ENCODE measurements at places on chromosomes 12 and 14. TPM values are rescaled to one million over a fixed set of nuclear protein-coding genes. Genes with fewer than 3 reads are reported as not detected.

- DNase-seq = no peak
These were observed 26.5 kb downstream of the NTF3 start for GRCh38 chr12:5458229-5459050.

- DNase-seq = no peak
These were observed 1.4 kb downstream of the JPH4 start for GRCh38 chr14:23577004-23577681.

DNA sequence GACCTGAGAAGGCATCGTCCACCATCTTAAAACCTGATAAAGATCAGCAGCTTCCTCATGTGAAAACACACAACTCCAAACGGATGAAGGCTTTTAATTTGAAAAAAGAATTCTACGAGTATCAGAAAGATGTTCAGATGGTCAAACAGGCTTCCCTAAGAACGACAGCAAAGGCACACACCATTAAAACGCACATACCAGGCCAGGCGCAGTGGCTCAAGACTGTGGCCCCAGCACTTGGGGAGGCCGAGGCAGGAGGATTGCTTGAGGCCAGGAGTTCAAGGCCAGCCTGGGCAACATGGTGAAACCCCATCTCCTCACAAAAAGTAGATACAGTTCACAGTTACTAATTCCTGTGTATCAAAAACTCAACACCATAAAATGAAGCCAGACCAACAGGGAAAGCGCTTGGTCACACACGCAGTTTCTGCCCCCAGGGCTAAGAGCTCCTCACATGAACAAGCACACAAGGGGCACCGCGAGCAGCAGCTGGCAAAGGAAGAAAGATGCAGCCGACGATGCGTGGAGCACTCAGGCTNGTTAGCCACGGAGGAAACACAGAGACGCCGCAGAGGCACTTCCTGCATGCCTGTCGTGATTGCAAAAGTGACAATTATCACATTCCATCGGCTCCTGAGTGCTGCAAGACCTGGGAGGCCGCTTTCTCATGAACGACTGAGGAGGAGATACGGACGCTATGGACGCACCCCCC, 78.0 kb downstream of the NOC4L start:
- peak; percentile 31 for DNase-seq

- DNase-seq = no peak
These were observed 97.7 kb downstream of the PPM1A start for GRCh38 chr14:60346706-60347105.

Gene NUAK1
- polyA plus RNA-seq = 8.9 TPM

GRCh38 chr12:95204141-95204866, 13.0 kb downstream of the FGD6 start:
- DNase-seq = no peak

DNA sequence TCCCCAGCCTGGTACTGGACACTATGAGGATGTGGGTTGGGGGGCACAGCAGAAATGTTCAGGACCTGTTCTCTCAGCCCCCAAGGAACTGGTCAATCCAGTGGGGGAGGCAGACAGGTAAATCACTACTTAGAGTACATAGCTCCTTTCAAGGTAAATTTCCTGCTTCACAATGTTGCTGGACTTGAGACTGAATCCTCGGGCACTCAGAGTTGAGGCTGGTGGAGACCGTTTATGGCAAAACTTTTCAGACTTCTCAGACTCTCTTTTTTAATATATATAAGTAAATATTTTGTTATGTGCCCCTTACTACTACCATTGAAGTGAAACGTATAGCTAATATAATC, 483 bp upstream of the SERPINA10 start:
- DNase-seq = no peak

DNA sequence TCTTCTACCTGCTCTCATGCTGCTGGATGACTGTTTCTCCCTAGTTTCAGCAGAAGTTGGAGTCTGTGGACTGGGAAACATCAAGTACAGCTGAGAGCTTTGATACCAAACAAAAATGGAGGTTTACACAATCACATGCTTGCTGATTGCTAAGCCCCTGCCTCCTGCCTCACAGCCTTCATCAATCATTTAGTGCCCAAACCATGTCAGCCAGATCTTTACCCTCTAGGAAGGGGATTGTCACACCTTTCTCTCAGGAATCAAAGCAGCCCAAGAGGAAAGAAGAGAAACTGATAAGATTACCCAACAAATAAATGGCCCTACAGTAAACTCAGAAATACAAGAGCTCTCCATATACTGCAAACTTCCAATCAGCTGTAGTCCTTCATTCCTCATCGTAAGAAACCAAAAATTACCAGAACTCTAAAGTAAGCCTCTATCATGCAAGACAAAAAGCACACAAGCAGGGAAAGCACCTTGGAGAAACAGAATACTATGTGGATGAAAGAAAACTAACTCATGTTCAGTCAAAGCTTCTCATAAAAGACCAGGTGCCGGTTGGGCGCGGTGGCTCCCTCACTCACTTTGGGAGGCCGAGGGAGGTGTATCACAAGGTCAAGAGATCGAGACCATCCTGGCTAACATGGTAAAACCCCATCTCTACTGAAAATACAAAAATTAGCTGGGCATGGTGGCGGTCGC, 63.6 kb upstream of the RESF1 start:
- no peak for DNase-seq

- no peak for DNase-seq
These were observed 20.2 kb downstream of the EVL start for GRCh38 chr14:100085462-100085861.

DNA sequence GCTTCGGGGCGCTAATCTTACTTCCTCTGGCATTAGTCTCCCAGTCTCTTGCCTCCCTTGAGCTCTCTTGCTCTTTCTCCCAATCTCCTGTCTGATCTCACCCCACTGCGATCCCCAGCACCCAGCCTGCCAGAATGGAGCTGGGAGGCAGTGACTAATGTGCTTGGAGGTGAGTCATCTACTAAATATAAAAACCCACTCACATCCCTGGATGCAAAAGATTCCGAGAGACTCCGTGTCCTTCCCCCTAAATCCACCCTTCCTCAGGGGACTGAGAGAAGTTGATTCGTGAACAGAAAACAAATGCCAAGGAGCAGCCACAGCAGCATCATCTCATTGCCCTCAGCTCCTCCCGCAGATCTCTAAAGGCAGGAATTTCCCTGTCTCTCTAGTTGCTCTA, 45.7 kb upstream of the KCNA5 start:
- no peak for DNase-seq

Gene GUCY2C
- polyA plus RNA-seq = 0.58 TPM

- DNase-seq = no peak
These were observed 23.5 kb downstream of the FGF23 start for GRCh38 chr12:4356041-4356327.

DNA sequence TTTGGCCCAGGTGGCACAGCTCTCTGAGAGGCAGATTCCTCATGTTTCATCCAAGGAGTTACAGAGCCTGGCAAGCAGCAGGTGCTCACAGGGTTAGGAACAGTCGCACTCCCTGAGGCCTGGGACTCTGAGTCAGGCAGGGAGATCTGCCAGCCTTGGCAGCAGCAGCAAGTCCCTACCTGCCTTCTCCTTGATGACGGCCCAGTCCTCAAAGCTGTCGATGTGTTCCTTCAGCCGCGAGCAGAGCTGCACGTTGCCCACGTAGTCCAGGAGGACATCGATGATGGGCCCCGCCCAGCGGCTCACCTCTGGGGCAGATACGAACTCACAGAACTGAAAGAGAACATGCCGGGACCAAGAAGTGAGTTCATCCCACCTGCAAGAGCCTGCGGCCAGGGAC, 10.4 kb downstream of the FAM181A start:
- no peak for DNase-seq

- no peak for DNase-seq
These were observed 49.9 kb upstream of the PLEKHG3 start for GRCh38 chr14:64654246-64654900.

- no peak for DNase-seq
These were observed 62.7 kb downstream of the LRRK2 start for GRCh38 chr12:40287369-40287975.

Gene STXBP6
- 50.5 TPM for polyA plus RNA-seq

DNA sequence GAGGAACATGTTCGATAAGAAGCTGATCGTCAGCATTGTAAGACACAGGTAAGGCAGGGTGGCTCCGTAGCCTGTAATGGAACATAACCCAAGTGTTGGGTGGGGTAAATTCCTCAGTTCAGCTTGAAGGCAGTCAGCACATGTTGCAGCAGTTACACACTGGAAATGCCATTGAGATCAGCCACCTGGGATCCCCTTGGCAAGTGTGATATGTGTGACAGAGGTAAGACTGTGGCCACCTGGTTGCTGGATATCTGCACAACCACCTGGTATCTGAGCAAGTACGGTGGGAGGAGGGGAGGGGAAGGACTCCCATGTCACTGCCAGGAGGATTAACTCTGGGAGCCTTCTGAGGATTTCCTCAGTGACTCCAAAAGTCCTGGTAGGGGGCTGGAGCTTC, 158.0 kb upstream of the CAND1 start:
- DNase-seq = no peak

- DNase-seq = no peak
These were observed 313.6 kb downstream of the ZFP36L1 start for GRCh38 chr14:68479247-68479646.

GRCh38 chr12:131975228-131975627, 25.5 kb downstream of the EP400 start:
- DNase-seq = no peak

Gene ASCL1
- polyA plus RNA-seq = 1.9 TPM

DNA sequence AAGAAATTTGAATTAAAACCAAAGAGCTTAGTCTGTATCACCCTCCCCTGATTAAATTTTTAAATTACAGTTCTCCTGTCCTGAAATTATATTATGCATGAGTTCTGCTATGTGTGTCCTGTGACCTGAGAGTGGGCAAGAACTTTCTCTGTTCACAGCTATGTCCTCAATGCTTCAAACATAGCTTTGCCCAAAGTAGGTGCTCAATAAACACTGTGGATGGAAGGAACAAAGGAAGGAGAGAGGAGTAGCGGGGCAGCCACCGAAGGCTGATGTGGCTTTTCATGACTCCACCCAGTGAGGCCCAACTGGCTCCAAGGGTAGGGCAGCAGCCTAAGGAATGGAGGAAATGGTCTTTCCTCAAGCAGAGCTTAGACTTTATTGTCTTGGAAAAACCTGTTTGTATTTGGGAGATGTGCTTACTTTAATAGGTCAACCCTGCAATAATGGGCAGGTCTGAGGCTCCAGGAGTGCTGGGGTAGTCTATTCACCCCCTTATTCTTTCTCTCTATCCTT, 7.6 kb upstream of the MARK3 start:
- no peak for DNase-seq

DNA sequence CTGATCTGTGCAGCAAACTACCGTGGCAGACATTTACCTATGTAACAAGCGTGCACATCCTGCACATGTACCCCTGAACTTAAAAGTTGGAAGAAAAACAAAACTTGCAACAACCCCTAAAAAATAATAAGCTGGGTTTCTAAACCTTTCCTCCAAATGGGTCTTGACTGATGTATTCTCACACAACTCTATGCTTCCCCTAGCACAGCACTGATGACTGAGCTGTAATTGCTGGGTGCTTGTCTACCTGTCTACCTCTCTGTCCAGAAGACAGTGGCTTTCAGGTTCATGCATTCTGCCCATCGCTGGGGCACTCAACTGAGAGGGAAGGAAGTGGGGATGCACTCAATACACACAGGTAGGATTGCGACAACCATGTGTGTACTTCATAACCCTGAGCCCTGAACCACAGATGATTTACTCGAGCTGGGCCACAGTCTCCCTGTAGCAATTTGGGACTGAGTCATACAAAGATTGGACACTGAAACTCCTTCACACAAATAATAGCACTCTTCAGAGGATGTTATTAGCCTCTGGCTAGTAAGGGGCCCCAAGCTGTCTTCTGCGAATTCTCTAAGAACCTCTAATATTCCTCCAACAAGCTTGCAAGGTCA, 44.8 kb upstream of the TMPO start:
- no peak for DNase-seq

- peak; percentile 65 for DNase-seq
These were observed 31.1 kb downstream of the SSH1 start for GRCh38 chr12:108826101-108826806.

- no peak for DNase-seq
These were observed 870.6 kb downstream of the NRXN3 start for GRCh38 chr14:79040790-79041189.

Gene AKAP5
- 3.0 TPM for polyA plus RNA-seq

DNA sequence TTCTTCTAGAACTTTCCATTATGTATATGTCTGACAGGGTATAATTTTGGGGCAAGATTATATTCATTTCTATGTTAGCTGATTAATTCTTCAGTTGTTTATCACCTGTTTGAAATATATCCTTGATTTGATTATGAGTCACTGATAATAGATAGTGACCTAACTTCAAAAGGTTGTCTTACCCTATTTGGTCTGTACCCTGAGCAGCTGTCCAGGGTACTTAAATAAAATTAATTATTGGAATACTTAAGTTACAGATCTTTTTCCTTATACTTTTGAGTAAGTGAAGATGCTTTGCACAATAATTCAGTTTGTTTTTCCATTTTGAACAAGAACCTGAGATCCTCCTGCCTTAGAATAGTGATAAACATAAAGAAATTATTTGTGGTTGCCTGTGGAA, 13.2 kb upstream of the NPAS3 start:
- no peak for DNase-seq

Gene DHRS2
- polyA plus RNA-seq = 0.21 TPM

DNA sequence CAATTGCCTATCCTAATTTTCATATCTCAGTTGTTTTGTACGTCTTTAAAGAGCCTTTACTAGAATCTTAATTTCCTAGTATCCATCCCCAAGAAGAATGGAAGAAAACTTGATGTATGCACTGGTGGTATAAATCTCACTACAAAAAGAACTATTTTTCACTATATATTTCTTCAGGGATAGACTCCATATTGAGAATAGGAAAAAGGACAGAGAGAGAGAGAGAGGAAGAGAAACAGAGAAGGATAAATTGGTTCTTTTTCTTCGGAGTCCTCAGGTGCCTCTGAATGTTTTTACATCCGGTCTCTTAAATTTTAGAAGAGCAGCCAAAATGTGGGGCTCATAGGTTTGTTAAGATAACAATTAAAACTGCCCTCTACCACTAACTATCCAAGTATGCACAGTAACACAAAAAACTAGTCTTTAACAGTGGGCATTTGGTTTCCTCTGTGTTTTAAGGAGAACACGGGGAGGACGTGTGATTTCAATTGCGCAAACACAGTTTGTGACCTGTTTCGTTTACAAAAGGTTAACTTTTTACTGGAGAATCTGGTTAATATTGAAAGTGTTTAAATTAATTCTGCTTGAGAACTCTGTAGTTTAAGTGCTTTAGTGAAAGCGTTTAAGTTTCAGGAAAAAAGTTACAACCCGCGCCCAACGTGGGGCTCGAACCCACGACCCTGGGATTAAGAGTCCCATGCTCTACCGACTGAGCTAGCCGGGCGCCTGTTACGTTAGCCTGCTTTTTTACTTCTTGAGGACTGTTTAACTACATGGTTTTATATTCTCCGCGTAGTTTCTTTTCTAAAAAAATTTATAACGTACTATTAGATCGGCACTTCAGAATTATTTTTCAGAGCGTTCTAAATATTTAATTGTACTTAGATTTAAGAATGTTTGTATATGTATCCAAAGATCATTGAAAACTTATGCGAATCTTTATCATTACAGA, 5.1 kb upstream of the PSMA3 start:
- DNase-seq = peak; percentile 81

- DNase-seq = no peak
These were observed 60.1 kb upstream of the EIF5 start for GRCh38 chr14:103273745-103274615.
